ENCODE measurements at places on chromosomes 5 and 9.

DNA sequence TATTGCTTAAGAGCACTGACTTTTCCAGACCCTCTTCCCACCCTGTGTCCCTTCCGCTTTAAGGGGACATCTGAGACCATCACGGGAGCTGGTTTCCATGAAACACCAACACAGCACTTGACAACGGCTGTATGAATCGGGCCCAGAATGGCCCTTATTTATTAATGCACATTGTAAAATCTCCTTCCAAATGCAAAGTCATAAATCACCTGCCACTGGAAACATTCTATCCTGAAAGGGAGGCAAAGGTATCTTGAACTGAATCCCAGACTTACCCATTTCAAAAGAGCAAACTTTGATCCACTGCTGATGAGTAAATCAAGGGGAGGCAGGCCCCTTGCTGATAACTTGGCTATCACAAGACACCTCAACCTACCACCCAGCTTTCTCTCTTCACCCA lies 37.4 kb downstream of the SHB start:
- no peak for DNase-seq

DNA sequence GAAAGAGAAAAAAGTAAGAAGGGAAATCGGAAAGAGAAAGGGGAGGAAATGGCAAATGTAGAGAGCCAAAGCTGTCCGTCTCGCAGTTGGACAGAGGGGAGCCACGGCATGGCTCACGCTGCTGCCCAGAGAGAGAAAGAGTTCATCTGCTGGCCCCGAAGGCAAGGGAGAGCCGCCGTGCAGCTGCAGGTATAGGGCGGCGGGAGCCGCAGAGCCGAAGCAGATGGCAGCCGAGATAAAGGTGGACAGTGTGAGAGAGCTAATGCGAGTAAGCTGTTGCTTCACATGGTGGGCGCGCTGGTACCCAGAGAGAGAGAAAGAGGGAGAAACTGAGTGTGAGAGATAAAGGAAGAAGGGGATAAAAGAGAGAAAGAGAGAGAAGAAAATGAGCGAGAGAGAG lies 188.4 kb upstream of the PPP1R26 start:
- no peak for DNase-seq

DNA sequence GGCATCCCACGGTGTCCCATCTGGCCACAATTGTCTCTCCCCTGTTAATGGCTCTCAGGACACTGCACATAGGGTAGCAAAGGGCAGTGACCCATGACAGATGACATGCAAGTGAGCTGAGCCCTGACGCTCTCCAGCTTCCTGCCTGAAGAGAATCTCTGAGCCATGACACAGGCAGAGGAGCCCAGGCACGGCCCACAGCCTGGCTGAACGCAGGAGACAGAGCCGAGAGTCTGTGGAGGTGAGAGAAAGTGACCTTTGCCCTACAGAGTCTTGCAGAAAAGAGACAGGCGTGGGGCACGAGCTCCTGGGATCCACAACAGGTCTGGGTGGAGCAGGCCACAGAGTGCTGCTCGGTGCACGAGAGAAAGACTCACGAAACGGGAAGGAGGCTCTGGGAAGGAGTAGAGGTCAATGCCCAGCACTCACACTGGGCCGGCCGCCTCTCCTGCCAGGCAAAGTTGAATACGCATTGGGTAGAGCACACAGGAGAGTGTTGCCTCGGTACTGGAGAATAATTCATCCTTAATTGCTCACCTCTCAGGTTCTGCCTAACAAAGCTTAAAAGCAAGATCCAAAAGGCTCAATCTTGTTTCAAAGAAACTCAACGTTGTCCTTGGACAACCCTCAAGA lies 90.3 kb downstream of the MRPL36 start:
- no peak for DNase-seq

GRCh38 chr5:77630114-77630680 lies 8.3 kb downstream of the OTP start:
- DNase-seq = no peak

DNA sequence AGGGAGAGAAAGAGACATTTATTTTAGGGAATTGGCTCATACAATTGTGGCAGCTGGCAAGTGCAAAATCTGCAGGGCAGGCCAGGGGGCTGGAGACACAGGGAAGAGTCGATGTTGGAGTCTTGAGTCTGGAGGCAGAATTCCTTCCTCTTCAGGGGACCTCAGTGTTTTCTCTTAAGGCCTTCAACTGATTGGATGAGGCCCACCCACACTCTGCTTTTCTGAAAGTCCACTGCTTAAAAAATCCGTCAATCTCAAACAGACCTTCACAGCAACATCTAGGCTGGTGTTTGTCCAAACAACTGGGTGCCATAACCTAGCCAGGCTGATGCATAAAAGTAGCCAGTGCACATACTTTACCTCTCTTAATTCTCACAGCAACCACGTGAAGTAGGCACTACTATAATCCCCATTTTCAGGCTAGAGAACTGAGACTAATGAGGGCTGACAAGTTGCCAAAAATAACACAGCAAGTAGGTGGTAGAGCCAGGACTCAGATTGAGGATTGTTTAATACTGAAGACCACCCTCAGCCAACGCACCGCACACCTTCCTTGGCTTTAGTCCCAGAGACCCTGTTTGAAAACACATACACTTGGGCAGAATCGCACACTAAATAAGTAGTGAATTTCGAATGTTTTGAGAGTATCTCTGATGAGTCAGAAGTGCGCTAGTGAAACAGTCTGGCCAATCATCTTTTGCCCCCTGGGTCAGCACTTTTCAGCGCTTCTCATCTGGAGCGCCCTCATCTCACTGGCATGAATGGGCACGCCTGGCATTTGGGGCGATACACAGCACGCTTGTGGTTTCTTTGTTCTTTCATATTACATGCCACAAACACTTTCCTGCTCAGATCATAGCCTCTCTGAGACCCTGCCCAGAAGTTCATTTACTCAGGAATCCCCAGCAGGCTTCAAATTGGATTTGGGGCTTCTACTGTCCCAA lies 591.4 kb downstream of the CCDC171 start:
- DNase-seq = no peak

GRCh38 chr5:132413567-132413966 lies 44.1 kb downstream of the SLC22A5 start:
- no peak for DNase-seq

DNA sequence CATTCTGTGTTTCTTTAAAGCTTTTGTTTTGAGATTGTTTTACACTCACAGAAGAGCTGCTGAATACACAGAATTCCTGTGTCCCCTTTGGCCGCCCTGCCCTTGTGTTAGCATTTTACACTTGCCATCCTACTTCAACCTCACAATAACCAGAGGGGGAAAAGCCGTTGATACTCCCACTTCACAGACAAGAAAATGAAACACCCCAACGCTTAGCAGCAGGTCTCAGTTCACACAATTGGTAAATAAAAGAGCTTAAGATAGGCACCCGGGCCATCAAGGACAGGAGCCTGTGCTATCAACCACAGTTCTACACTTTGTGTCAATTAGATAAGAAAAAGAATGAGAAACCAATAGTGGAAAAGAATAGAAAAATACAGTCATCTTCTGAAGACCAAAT lies 178.0 kb downstream of the SYK start:
- DNase-seq = no peak

DNA sequence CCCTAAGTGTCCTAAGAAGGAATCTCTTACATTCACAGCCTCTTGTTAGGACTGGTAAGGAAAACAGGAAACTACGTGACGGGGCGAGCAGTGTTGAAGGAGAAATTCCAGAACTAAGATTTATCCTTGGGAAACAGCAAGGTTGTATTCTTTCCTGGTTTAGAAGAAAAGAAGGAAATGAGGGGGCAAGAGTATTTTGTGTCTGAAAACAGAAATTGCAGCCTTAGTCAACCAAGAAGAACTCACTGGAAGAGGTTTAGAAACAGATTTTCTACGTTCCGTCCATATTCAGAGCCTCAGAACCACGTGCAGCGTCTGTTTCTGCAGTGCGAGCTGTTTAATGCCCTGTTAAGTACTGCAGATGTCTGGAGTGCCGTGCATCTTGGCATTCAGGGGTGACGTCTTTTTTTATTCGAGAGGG lies 75.2 kb downstream of the GOLPH3 start:
- no peak for DNase-seq

GRCh38 chr5:10599113-10599512 lies 35.2 kb downstream of the ANKRD33B start:
- DNase-seq = no peak

DNA sequence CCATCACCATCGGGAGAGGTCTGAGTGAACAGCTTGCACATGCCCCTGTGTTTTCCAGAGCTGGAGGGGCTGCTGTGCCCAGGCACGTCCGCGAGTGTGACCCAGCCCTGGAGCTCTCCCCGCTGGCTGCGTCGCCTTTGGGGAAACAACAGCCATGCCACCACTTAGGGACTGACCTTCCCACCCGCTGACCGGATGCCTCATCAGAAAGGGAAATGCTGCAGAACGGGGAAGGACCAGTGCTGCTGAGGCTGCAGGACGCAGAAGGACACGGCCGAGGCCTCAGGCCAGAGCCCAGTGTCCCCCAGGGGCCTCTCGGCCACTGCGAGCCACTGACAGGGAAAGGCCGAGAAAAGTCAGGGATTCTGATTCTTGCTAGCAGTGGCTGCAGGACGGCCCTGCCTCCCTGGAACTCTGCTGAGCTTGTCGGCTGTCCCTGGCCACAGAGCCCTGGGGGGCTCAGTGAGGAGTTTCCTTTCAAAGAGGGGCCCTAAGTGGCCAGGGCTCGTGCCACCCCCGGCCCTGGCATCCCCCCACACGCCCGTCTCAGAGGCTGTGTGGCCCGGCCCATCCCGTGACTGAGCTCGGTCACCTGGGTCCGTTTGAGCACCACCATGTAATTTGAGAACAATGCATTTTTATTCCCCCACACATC lies 130.8 kb downstream of the ZNF354C start:
- DNase-seq = no peak

DNA sequence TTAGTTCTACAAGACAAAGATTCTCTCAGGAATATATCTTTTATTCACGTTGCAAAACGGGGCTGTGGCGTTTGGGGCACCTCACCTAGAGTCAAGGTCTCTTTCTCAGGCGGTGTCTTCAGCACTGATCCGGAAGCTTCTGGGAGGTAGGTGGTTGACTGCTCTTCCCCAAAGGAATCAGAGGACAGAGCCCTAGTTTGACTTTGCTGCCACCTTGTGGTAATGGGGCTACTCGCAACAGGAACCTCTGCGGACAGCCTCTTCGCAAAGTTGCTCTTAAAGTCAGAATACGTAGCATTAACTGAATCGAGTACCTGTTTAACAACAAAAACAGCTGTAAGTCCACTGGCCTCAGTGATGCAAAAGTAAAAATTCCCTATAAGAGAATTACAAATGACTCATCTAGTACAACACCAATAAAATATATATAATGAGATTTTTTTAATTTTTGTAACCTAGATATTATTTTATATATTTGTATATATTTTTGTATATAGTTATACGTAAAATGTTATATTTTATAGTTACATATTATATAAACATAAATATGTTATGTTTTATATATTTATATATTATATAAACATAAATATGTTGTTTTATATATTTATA lies 13.3 kb upstream of the GPX8 start:
- peak; percentile 87 for DNase-seq

DNA sequence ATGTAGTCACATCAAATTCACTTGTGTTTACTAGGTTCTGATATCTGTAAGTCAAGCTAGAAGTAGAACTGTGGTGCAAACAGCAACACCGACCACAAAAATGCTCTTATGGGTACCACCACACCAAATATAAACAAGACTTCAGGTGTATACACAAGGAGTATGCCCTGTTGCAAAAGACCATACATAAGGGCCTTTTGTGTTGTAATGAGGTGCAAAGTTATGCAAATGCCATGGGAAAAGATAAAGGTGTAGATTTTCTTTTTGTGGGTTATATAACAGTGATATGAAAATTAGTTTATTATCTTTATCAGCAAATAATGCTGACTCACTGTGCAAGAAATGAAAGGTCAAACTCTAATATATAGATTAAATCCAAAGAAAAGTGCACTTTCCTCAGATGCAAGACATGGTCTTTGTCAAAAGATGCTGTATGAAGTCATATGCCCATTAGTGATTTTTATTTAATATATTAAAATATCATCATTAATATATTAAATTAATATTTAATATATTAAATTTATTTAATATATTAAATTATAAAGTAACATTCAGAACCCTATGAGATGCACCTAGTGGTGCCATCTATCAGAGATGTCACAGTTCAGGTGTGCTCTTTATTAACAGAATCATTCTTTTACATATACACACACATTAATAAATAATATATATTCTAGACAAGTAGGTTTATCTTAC lies 26.7 kb upstream of the ALDH1A1 start:
- DNase-seq = no peak

DNA sequence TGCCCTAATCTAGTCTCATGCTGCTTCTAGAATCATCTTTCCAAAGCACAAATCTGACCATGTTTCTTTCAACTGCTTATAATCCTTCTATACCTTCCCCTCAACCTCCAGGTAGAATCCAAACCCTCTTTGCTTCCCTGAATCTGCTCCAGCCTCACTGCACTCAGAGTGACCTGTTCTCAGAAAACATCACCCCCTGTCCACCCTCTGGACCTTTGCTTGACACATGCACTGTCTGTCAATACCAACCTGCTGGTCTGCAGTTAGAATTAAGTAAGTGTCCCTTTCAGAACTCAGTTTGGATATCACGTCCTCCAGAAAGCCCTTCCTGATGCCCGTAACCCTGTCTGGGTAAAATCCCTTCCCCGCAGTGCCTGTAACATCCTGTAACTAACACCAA lies 63.1 kb downstream of the SH3TC2 start:
- no peak for DNase-seq
